ENCODE measurements at places on chromosomes 11 and 22.

- DNase-seq = no peak
Measured at GRCh38 chr22:43399338-43399979, 12.4 kb upstream of the MPPED1 start.

GRCh38 chr11:241634-242033 is 4.9 kb downstream of the PSMD13 start:
- DNase-seq = no peak

DNA sequence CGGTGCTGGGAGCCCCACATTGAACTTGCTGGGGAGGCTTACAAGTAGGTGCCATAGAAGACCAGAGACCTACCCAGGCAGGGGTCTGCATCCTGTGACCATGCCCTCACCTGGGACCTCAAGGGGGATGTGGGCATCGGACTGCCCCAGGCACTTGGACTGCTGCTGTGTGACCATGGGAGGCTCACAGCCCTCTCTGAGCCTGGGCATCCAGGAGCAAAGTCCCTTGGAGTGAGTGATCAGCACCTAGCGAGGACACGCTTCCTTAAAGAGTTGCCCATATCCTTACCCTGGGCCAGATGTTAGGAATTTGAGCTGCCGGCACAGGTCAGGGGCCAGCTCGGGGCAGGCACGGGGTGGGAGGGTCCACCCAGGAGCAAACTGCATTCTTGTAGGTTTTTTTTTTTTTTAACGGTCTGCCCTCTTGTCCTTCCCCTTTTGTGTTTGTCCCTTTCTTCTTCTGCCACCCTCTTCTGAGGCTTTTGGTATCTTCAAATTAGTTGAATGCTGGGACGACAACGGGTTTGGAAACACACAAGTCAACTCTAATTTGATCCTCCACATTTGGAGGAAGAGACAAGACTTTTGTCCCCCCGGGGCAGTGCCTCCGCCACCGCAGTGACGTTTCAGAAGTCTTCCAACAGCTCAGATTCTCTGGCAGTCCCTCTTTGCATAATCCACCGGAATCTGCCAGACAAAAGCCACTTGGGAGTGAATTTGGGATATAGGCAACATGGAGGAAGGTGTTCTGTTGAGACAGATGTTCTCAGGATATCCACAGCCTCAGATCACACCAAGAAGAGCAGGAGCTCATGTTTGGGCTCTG is 46.1 kb upstream of the LINC01488 start:
- DNase-seq = no peak

GRCh38 chr22:37231406-37232139 is 12.5 kb downstream of the RAC2 start:
- no peak for DNase-seq

DNA sequence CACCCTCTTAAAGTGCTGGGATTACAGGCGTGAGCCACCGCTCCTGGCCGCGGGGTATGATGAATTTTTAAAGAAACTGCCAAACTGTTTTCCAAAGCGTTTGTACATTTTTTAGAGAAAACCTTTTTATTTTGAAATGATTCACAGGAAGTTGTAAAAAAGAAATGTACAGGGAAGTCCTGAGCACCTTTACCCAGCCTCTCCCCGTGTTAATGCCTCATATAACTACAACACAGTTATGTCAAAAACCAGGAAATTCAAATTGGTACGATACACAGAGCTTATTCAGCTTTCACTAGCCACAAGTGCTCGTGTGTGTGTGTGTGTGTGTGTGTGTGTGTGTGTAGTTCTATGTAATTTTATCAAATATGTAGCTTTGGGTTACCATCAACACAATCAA is 7.0 kb upstream of the FAM118A start:
- no peak for DNase-seq

DNA sequence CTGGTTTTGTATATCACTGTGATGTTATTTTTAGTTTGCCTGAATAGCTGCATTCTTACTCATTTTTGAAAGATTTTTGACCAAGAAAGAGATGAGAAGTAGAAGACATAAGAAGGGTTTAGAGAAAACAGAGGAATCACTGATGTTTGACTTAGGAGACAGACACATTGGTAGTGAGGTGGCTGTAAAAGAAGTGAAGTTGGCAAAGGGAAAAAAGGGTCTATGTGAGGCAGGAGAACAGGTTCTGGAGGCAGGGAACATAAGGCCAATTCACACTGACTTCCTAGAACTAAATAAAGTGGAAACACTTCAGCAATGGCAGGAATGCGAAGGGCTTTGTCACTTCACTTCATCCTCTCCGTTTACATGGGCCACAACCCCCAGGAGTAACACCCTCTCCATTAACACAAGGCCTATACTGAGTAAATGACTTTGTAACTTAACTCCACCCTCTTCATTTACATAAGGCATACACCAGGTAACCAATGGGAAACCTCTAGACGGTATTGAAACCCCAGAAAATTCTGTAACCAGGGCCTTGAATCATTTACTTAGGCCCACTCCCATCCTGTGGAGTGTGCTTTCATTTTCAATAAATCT is 36.5 kb downstream of the CTSC start:
- no peak for DNase-seq

- DNase-seq = no peak
Measured at GRCh38 chr11:2789791-2790567, 90.2 kb upstream of the KCNQ1OT1 start.

DNA sequence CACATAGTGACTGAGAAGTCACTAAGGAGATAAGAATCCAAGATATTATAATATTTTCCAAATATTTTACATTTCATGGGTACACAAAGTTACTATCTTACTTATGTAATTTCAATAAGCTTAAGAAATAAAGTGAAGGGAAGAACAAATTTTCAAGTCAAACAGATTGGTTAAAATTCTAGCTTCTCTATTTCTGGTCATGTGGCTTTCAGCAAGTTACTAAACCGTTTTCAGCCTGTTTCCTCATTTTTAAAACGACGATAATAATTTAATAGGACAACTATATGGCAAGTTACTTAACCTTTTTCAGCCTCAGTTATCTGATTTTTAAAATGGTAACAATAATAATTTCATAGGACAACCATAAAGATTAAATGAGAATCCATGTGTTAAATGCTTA is 15.6 kb downstream of the DCUN1D5 start:
- no peak for DNase-seq

DNA sequence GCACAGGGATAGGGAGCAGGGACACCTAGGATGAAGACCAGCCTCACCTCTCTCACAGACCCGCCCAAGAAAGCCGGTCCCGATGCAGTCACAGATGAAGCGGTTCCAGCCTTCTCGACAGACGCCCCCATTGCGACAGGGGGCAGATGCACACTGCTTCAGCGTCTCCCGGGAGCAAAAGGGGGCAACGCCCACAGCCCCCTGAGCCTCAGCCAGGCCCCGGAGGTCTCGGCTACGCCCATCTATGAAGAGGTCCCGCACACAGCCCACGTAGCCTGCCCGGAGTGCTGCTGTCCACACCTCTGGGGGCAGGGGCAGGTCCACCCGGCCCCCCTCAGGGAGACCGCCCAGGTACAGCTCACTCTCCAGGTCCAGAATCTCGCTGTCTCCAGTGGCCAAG is 62.3 kb downstream of the NRXN2 start:
- no peak for DNase-seq

DNA sequence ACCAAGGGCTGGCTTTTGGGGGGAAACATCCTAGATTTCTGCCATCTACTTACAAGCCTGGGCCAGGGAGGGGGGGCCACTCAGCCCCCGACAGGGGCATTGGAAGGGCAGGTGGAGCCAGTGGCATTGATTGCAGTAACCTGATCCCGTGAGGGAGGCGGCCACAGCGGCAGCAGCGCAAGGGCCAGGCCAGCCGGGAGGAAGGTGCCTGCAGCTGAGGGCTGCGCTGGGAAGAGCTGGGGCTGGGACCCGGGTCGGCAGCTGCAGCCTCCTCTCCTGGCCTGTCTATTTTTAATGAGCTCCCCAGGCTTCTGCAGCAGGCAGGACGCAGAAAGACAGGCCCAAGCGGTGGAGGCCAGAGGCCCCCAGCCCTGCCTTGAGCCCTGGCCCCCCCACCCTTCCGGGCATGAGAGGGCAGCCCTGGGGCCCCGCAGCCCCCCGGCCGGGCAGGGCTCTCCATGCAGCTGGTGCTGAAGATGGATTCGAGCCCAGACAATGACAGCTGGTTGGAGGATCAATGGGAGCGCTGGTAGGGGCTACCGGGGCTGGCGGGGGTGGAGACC is 10.6 kb downstream of the FREY1 start:
- no peak for DNase-seq

GRCh38 chr11:16982256-16982671 is 31.9 kb downstream of the PLEKHA7 start:
- no peak for DNase-seq

DNA sequence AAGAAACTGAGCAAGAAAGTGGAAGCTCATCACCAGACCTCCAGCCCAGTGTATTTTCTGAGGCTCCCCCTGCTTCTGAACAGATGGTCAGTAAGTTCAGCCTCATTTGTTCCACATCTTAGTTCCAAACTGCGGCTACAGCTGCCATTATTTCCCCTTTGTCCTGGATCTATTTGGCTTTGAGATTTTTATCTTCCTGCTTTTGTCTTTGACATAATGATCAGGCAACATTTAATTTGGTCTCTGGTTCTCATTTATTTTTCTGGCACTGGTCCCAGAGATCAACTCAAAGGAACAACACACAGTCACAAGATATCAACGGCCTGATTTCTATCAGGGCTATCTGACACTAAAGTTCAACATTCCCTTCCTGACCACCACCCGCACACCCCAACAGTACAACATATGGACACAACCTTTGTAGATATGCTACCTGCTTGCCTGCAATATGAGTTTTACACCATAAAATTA is 137.5 kb downstream of the FAM76B start:
- no peak for DNase-seq

GRCh38 chr22:30238661-30239487 is 7.7 kb downstream of the LIF start:
- DNase-seq = no peak

DNA sequence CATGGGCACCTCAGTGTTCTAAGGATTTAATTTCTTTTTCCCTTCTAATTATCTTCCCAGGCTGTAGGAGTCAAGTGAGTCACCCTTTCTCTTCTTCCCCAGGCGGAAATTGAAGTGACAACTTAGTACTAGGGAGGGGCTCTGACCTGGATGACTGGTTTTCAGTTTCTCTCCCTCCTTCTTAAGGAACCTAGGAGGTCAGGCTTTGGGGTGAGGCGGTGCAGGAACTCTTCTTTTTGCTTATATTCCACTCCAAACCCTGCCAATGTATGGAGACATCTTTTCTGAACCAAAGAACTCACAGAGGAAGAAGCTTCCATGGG is 12.6 kb downstream of the ZDHHC5 start:
- no peak for DNase-seq

DNA sequence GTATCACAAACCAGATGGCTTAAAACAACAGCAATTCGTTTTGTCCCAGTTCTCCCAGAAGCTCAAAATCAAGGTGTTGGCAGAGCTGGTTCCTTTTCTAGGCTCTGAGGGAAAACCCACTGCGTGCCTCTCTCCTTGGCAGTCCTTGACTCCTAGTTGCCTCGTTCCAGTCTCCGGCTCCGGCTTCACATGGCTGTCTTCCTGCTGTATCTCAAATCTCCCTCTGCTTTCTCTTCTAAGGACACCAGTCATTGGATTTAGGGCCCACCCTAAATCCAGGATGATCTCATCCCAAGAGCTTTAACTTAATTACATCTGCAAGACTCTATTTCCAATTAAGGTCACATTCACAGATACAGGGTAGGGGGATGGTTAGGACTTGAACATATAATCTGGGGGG is 9.2 kb upstream of the NAA40 start:
- DNase-seq = no peak

Measured in cerebellar nuclear complex (tissue), 1 donor.